GM23338 (cell line): ENCODE measurements at places on chromosomes 6 and 20.

DNA sequence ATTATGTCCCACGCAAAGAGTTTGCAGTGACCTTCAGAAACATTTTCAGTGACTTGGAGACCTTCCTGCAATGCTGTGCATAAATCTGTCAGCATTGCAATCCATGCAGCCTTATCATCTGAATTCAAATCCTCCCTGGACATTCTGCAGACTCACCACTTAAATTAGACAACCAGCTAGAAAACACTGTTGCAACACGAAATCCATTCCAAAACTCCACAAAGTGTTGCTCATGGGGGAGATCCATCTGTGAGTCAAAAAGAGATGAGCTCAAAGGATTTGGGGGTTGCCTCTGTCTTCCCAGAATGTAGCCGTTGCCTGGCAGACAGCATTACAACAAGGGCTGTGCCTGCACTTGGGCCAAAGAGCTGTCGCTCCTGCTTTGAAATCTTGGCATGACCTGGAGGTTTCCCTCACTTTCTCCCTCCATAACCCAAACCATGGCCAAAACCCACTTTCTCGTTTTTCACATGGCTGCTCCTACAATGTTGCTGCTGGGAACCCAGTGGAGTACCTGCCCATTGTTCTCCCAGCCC is 163.5 kb upstream of the CDYL start:
- DNase-seq, result no peak

- no peak for DNase-seq
These were observed 99.0 kb upstream of the SLC24A3 start for GRCh38 chr20:19113343-19113930.

DNA sequence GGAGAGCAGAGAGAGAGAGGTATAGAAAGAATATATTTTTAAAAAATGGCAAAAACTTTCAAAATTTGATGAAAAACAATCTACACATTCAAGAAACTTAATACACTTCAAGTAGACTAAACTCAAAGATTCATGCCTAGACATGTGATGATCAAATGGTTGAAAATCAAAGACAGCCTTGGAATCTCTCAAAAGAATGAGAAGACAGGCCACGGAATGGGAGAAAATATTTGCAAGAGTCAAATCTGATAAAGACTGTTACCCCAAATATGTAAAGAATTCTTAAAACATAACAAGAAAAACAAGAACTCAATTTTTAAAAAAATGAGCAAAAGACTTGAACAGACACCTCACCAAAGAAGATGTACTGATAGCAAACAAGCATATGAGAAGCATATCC is 49.7 kb downstream of the THEMIS start:
- no peak for DNase-seq

GRCh38 chr6:38843798-38844197 is 128.7 kb downstream of the DNAH8 start:
- DNase-seq, result peak; percentile 59

DNA sequence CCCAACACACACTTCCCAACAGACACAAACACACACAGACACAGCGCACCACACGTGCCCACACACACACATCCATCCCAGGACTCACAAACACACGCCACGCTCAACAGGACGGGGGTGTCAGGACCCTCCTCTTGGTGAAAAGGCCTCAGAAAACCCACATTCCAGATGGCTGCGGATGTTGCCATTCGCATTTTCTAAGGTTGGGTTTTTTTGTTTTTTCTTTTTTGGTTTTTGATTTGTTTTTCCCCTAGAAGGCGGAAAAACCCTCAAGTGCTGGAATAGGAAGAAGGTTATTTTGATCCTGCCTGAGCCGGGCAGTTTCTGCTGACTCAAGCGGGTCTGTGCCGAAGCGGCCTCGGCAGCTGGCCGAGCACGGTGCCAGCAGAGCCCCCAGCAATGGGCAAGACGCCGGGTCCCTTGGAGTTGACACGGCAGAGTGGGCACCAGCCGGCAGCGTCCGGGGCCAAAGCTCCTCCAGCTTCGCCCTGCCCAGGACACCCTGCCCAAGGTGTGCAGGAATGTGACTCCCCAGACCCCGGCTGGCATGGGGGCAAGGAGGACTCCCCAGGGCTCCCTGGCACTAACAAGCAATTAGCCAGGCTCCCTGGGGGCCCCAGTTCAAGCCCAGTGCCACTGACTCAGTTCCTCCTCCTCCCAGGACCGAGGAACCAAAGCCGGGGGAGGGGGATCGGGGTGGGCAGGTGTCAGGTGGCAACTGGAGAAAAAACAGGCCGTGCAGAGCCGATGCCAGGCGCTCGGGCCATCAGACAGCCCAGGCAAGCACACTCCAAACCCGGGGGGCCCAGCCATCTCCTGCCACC is 40.9 kb upstream of the ZBP1 start:
- no peak for DNase-seq

GRCh38 chr20:48295445-48295903 is 510.2 kb upstream of the SULF2 start:
- peak; percentile 90 for DNase-seq

- DNase-seq, result no peak
These were observed 54.1 kb downstream of the ELOVL5 start for GRCh38 chr6:53294611-53295010.

- peak; percentile 31 for DNase-seq
These were observed 67.0 kb downstream of the TNFRSF21 start for GRCh38 chr6:47242483-47243386.

GRCh38 chr20:32674362-32674789 is 635 bp upstream of the C20orf203 start:
- DNase-seq, result peak; percentile 94
